ENCODE measurements at places on chromosomes 3 and 15.

DNA sequence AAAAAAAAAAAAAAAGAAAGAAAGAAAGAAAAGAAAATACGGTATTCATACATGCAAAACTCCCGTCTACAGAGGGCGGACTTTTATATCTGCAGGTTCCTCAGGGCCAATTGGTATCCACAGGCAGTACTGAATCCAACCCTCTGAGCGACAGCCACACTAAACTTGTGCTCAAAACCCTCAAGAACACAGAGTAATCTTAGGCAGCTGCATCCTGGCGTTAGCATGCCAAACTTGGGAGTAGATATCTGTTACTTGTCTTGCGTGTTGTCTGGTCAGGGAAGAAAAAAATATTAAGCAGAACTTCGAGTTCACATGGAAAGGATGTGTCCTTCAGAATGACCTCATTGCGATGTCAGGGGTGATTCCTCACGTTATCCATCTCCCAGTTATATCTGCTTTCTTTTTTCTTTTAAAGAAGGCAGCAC lies 12.8 kb downstream of the SNAP23 start:
- DNase-seq, result no peak

GRCh38 chr3:31106912-31107311 lies 212.5 kb upstream of the GADL1 start:
- no peak for DNase-seq

GRCh38 chr15:66729331-66729951 lies 27.4 kb downstream of the SMAD6 start:
- no peak for DNase-seq

- DNase-seq, result no peak
Measured at GRCh38 chr3:39112113-39112512, 4.6 kb downstream of the TTC21A start.

DNA sequence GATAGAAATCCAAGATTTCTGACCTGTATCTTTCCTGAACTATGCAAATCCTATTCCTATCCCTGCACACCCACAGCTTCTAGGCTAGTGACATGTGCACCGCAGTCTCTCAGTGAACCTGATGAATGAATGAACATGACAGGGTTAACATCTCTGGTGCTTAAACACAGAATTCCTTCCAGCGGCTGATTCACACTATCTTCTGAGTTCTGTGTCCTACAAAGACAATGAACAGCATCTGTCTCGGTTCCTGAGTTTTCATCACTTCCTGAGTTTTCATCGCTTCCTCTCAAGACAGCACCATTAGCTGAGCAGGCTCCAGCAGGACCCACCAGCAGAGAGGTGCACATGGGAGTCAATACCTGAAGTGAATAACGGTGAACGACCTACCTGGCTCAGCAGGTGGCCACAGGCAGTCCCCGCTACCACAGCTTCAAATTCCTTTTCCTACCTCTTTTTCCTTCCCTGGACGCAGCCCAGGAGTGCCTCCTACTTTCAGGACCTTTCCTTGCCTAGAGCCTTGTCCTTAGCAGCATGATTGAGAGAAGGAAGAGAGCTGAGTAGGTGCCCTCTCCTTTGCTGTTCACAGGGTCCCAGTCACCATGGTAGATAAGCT lies 113.5 kb downstream of the IGF2BP2 start:
- DNase-seq, result no peak

GRCh38 chr3:168312984-168313383 lies 217.3 kb upstream of the GOLIM4 start:
- no peak for DNase-seq

DNA sequence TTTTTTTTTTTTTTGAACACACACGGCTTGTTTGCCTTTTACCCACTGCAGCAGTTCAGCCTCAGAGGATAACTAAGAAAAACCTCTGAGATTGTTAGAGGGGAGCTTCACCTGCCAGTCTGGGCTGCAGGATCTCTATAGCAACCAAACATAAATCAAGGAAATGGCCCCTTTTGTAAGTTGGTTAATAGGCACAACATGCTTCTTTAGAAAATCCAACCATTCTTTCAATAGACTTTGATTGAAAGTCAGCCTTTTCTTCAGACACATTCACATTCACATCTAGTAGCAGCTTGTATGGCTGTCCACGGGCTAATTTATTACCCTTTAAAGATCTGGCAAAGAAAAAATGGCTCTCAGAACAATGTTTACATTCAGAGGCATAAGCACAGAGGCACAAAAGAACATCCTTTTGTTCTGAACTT lies 136.6 kb upstream of the RARB start:
- no peak for DNase-seq

Data from hematopoietic multipotent progenitor cell treated with erythropoietin and hydrocortisone succinate and interleukin-3 and kit ligand, for 17 days (in vitro differentiated cells).